ENCODE measurements at places on chromosomes 16 and 17. TPM values are rescaled to one million over a fixed set of nuclear protein-coding genes. Genes with fewer than 3 reads are reported as not detected.

PLXDC1 gene
- total RNA-seq, result not detected

KRT31 gene
- total RNA-seq, result not detected

USB1 gene
- total RNA-seq, result 69.3 TPM

WFDC1 gene
- not detected for total RNA-seq

SP6 gene
- total RNA-seq, result 0.65 TPM

LPO gene
- not detected for total RNA-seq

SLC6A2 gene
- not detected for total RNA-seq

KIAA0513 gene
- 3.6 TPM for total RNA-seq

DRC3 gene
- total RNA-seq, result 0.97 TPM

TMEM114 gene
- total RNA-seq, result not detected

SBK1 gene
- 0.32 TPM for total RNA-seq

C17orf100 gene
- total RNA-seq, result under 0.01 TPM

CCL7 gene
- total RNA-seq, result 1.3 TPM

ASPA gene
- under 0.01 TPM for total RNA-seq

CRHR1 gene
- not detected for total RNA-seq

CCDC200 gene
- total RNA-seq, result not detected

ABCC11 gene
- not detected for total RNA-seq

WFIKKN1 gene
- total RNA-seq, result not detected

SULT1A2 gene
- not detected for total RNA-seq

CCL1 gene
- total RNA-seq, result not detected

TEX14 gene
- under 0.01 TPM for total RNA-seq

STX1B gene
- total RNA-seq, result under 0.01 TPM

KRTAP4-4 gene
- total RNA-seq, result not detected

WNT3 gene
- total RNA-seq, result 1.2 TPM

SSTR5 gene
- not detected for total RNA-seq

CCT6B gene
- total RNA-seq, result 0.32 TPM

FBXO39 gene
- 0.61 TPM for total RNA-seq

OR4D1 gene
- not detected for total RNA-seq

KIF1C gene
- 60.1 TPM for total RNA-seq

NACA2 gene
- not detected for total RNA-seq

ZNF689 gene
- total RNA-seq, result 4.7 TPM

ZG16 gene
- not detected for total RNA-seq

SLC6A4 gene
- total RNA-seq, result not detected

STH gene
- total RNA-seq, result not detected
